ENCODE measurements at places on chromosomes 2 and 18.

DNA sequence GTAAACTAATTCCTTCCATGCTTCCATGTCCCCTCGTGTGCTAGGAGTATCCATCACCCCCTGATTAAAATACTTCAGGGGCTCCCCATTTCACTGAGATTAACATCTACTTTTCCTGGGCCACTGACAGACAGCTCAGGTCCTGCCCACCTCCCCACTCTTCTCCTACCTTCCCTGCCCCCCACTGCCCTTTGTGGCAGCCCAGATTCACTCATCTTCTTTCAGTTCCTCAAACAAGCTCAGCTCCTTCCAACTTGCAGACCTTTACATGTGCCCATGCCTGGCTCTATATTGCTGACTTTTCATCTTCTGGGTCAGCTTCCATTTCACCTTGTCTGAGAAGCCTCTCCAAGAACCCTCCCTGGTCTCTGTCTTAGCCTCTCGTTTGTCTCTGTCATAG is 12.0 kb downstream of the RUFY4 start:
- DNase-seq: no peak

GRCh38 chr2:223155956-223156355 is 104.0 kb downstream of the KCNE4 start:
- DNase-seq: no peak

DNA sequence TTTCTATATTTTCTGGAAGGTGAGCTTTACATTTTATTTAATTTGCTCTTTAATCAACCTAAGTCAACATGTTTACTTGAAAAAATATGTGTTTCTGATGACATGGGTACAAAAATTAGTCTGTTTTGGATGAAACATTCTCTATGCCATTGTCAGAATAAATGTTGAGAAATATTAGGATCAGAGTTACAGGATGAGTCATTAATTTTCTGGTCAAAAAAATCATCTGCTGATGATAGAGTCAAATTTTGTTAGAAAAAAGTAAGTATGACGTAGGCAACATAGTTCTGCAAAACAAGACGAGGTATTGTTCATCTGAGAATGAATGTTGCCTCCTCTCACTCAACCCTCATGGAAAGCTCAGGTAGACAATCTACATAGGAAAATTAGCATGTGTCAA is 107.6 kb upstream of the CAVIN2 start:
- no peak for DNase-seq

DNA sequence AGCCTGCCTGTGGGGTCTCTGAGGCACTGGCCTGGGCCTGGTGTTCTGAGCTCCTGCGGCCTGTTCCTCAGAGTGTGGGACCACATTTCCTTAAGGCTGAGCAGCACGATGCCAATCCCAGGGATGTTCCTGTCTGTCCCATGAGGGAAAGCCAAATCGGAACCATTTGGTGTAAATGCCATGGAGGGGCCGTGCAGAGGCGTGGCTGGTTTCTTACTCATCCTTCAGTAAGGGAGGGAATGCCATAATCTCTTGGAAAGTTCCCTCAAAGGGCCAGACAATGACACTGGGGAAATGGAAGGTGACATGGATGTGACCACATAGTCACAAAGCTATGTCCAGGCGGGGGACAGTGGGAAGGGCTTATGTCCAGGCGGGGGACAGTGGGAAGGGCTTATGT is 14.4 kb upstream of the PTMA start:
- no peak for DNase-seq

DNA sequence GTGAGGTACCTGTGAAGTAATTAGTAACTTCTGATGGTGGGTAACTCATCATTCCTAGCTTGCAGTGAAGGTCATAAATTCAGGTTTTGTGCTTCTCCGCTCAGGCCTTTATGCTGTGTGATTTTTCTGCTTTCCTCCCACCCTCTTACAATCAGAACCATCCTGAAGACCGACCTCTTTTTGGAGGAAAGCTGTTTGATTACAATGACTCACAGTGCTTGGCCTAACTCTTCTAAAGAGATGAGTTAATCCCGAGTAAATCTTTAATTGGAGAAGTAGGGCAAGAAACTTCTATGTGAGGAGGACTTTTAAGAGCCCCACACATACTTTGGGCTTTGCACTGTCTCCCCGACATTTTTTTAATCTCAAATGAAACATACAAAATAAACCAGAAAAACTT is 53.1 kb downstream of the TTC27 start:
- DNase-seq: no peak

DNA sequence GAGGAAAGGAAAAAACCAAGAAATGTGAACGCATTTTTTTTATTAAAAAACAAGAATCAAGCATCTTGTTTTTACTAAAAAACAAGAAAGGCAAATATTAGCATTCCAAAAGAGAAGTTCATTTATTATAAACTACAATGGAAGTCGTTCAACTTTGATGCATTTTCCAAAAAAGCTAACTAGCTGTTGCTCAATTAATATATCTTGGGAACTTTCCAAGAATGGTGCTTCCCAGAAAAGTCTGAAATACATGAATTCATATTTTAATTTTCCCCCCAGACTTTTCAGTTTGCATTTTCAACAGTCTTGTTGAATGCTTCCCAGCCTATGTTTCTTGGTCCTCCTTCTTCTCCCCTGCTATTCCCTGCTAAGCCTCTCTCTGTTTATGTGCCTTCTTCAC is 7.5 kb upstream of the RND3 start:
- DNase-seq: no peak

DNA sequence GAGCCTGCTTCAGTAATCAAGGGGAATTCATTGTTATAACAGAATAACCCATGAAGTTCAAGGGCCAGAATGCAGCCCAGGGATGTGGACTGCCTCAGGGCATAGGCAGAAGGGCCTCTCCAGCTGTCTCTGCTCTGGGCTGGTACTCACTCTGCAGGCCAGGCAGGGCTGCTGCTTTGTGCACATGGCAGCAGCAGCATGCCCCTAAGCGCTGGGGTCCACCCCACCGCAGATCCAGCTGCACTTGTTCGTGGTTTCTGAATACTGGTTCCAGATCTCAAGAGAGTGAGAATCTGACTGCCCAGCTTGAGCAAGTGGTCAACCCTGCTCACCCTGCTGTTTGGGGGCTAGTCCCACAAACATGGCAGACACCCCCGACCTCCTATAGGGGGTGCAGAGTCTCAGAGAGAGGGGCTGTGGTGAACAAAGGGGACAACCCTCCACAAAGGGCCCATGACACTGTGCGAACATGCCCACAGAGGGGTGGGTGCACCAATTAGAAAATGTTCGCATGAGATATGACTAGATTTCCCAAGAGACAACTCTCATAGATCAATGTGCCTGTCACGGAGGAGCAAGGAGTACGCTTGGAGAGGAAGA is 87.3 kb downstream of the ACTR3 start:
- DNase-seq: no peak

DNA sequence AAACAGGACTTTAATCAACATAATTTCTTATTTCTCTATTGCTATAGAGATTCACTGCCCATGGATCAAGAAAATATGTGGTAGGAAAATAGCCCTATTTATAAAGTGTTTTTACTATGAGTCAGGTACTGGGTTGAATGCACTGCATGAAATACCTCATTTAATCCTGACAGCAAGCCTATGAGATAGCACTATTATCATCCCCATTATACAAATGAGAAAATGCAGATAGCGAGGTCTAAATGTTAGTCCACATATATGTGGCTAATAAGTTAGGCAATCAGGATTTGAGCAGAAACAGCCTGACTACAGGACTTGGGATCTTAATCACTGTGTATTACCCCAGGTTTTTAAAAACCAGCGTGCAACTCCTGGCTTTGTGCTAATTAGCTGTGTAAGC is 8.5 kb upstream of the LYPD1 start:
- no peak for DNase-seq

DNA sequence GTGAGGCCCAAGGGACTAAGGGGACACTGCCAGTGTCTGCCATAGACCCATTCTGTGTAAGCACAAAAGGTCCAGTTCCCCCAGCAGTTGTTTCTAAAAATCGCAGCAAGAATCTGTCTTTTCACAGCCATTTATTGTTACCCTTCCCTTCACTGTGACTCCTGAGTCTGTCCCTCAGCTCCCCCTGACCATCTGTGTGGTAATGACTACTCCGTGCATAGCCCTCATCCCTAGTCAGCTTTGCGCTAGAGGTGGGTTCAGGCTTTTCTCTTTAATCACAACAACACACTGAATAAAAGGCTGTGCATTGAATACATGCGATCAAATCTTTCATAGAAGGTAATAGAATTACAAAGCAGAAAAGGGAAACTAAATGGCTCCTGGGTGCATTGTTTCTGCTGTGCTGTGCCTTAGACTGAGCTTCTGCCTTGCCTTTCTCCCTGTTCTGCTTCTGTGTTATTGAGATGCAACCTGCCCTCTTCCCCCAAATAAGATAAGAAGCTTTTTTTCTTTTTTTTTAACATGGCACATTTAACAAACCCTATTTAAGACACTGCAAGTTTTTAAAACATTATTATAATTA is 836.0 kb upstream of the CDH2 start:
- no peak for DNase-seq

- DNase-seq: no peak
Measured at GRCh38 chr18:28189400-28190239, 12.7 kb upstream of the CDH2 start.

DNA sequence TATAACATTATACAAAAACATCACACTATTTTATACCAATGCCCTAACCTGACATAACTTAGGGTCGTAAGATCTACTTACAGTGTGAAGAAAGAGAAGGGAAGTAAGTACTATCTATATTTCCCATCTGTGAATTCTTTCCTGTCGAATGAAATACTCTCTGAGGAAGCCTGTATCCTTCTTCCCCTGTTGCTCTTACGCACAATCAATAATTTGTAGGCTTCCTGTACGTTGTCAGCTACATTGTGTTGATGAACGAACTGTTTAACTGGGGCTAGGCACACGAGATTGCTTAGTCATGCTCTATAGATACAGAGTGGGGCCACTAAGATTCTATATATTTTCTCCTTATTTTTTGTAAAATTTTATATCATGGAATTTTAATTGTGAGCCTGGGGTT is 1125.0 kb upstream of the CELF4 start:
- DNase-seq: no peak

- no peak for DNase-seq
Measured at GRCh38 chr18:11807233-11807632, 44.0 kb upstream of the CHMP1B start.

- no peak for DNase-seq
Measured at GRCh38 chr18:5787936-5788335, 107.4 kb downstream of the TMEM200C start.

GRCh38 chr2:40158781-40159180 is 293.1 kb downstream of the SLC8A1 start:
- no peak for DNase-seq

DNA sequence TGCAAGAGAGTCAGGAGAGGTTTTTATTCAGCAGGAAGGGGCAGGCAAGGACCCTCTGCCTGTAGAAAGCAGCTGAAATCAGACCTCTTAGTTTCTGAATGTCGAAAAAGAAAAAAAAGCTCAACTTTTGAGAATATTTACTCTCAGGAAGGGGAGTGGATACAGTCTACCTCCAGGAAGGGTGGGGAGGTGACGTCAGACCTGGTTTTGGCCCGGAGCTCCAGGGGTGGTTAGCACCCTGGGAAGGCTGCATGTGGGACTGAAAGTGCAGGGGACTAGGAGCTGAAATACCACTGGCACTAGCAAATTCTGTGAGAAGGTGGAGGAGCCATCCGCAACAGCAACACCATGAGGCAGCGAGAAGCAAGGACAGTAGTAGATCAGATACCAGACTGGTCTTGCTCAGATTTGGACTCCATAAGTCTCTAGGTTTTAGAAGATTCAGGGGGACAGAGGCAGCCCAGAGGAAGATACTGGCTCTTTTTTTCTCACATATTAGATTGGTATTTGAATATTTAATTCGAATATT is 19.8 kb downstream of the MC2R start:
- DNase-seq: no peak

DNA sequence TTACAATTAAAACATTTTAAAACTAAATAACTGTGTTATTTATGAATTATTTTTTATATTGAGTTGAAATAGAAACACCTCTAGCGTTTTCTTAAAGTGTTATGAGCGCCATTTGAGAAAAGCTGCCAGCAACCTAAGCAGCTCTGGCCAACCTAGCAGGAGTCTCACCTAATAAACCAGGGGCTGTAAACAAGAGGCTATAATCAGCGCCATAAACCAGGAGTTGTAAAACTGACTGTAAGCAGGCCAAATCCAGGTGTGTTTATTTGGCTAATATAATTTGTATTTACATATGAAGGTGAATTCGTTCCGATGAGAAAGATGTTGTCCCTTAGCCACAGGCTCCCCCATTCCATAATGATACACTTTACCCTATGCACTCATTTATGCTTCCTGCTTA is 34.7 kb downstream of the LRRTM1 start:
- no peak for DNase-seq

DNA sequence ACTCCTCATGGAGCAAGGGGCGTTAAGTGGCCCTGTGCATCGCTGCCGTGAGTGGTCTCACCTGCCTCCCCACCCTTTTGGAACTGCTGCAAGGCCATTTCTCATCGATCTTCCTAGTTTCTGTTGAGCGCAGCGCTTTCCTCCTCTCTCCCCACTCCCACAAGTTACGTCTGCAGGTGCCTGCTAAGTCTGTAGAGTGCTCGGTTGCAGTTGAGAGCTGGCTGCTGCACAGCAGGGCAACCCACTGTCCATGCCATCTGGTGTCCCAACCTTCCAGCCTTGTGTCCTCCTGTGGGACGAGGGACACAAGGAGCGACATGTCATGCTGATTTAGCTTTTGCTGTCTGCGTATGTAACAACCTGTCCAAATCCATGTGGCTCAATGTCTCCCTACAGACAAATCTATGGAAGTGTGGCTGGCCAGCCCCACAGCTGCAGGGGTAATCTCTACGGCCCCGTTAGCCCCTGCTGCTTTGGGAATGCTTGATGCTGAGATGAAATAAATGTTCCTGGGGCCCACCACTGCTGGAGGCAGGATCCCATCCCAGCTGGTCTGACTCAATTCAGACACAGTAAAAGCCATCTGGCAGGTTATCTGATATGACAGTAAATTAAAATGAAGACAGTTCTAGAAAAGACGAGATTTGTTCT is 68.1 kb upstream of the TCF7L1 start:
- DNase-seq: no peak

All from stimulated activated CD4-positive, alpha-beta T cell treated with anti-CD3 and anti-CD28 coated beads, Interleukin-1b, Interleukin-23, amount 100 ng/mL, for 1 hour (primary cell).